Dermis blood vessel endothelial cell (primary cell): ENCODE measurements at places on chromosomes 1 and 21.

GRCh38 chr1:156905651-156906050 lies 12.1 kb downstream of the PEAR1 start:
- DNase-seq: no peak

- no peak for DNase-seq
Measured at GRCh38 chr1:15051882-15052528, 101.5 kb upstream of the TMEM51 start.

DNA sequence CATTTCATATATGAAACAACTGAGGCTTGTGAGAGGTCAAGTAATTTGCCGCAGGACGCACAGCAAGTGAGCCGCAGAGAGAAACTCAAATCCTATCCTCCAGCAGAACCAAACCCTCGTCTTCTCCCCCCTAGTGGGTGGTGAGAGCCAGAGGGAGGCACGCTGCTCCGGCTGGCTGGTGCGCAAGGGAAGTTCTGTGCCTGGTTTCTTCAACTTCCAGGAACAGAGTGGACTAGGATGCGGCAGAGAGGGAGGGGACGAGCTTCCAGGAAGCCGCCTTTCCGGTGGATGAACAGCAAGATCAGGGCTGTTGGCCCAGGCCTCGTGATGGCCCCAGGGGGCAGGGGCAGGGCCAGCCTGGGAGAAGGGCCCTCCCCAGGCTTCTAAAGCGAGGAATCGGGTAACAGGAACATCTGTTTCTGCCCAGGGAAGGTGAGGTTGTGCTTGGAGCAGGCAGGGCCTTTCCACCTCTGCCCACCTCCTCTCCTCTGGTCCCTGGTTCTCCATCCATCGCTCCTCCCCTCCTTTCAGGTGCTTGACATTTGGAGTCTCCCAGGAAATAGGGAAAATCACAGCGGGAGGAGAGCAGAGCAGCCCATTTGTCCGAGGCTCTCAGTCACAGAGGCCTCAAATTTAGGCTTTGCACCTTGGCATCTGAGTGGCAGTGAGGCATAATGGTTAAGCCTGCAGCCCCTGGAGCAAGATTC lies 16.8 kb upstream of the PDIK1L start:
- DNase-seq: peak; percentile 28

DNA sequence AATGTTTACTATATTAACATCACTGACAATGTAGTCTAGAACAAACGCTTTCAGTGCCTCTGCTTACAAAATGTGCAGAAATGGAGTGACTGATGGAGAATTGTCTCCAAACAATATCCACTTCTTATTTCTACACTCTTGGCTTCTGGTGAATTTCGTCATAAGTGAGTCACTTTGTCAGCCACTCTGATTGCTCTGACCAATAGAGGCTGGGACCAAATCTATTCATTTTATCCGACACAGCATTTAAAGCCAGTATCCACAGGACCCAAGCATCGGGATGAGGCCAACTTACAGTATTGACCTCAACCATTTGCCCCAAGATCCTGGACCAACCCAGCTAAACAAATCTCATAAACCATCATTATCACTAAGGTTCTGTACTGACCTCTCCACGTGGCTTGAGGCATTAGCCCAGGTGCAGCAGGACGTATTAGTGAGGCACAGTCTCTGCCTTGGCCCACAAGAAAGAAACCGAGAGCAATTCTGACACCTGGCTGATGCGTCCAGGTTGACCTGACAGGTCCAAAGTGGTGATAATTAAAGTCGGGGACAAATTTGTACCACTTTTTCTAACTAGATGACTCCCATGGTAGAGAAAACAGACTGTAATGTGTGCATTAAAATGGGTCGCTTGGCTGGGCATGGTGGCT lies 53.3 kb upstream of the ERO1B start:
- DNase-seq: no peak

DNA sequence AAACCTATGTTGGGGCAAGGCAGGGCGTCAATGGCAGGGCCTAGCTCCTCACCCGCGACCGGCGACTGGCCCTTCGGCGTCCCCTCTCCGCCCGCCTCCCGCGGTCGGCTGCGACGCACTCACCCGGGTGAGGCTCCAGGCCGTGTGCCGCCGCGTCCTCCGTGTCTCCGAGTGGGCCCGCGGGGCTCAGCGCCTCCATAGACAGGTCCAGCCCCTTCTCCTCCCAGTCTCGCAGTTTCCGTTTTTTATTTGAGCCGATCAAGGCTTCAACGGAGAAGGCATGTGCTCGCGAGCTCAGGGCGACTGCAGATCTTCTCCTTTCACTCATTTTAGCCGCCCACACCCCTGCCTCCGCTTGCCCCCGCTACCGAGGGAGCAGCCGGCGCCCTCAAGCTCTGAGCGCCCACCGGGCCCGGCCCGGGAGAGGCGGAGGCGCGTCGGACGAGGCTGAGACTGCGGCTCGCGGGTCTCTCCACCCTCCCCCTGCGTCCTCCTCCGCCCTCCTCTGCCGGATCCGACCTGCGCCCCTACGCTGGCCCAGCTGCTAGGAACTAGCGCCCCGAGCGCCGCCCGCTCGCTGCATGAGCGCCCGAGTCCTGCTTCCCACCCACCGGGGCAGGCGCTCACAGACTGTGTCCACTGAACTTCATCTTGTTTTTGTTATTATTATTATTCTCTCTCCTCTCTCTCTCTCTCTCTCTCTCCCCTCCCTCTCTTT lies 516 bp downstream of the TBX15 start:
- no peak for DNase-seq

DNA sequence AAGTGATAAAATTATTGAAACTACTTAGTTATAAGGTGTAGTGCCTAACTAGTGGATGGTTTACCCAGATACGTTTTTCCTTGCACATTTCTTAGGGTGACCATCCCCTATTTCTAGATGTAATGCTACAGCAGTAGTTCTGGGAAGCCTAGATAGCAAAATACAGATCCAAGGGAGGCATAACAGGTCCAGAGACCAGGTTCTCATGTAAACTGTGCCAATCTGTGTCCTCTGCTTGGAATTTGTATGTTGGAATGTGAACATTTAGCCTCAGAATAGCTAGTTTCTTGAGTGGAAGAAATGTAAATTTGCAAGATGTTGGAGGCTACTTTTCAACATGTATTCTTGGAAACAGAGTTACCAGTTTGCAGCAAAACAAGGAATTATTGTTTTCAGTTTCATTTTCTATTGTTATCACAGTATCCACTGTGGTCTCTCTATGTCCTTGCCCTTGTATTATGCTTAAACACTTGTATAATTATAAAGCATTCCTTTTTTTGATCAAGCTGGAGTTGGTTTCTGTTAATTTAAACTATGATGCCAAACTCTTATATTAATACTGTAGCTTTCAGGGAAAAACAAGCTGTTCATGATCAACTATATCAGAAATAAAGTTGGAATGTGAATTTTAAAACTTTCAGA lies 102.0 kb upstream of the BRINP3 start:
- no peak for DNase-seq

- DNase-seq: no peak
Measured at GRCh38 chr1:230948301-230948700, 30.4 kb downstream of the TTC13 start.

- DNase-seq: peak; percentile 62
Measured at GRCh38 chr1:1217621-1218523, 3.9 kb upstream of the TNFRSF4 start.
